CD4-positive, CD25-positive, alpha-beta regulatory T cell (primary cell): ENCODE measurements at places on chromosomes 4 and X. TPM values are rescaled to one million over a fixed set of nuclear protein-coding genes. Genes with fewer than 3 reads are reported as not detected.

ADH7 gene
- total RNA-seq, result not detected

PPBP gene
- 173 TPM for total RNA-seq

XG gene
- not detected for total RNA-seq

SGMS2 gene
- total RNA-seq, result not detected

NWD2 gene
- total RNA-seq, result not detected

SORBS2 gene
- 0.07 TPM for total RNA-seq

MID2 gene
- 6.6 TPM for total RNA-seq

DUSP9 gene
- not detected for total RNA-seq

SLIT2 gene
- not detected for total RNA-seq

PRRG3 gene
- total RNA-seq, result not detected

DDIT4L gene
- not detected for total RNA-seq

TECRL gene
- total RNA-seq, result not detected

FAT1 gene
- total RNA-seq, result not detected

ZCCHC12 gene
- total RNA-seq, result 0.17 TPM

TMEM35A gene
- not detected for total RNA-seq

RS1 gene
- total RNA-seq, result not detected

FGF13 gene
- total RNA-seq, result not detected

SLC10A3 gene
- total RNA-seq, result 18.4 TPM

TEX13D gene
- not detected for total RNA-seq

UGT2B10 gene
- total RNA-seq, result not detected

FDCSP gene
- not detected for total RNA-seq

BANK1 gene
- 1.5 TPM for total RNA-seq
